ENCODE measurements at places on chromosomes 7 and 10.

DNA sequence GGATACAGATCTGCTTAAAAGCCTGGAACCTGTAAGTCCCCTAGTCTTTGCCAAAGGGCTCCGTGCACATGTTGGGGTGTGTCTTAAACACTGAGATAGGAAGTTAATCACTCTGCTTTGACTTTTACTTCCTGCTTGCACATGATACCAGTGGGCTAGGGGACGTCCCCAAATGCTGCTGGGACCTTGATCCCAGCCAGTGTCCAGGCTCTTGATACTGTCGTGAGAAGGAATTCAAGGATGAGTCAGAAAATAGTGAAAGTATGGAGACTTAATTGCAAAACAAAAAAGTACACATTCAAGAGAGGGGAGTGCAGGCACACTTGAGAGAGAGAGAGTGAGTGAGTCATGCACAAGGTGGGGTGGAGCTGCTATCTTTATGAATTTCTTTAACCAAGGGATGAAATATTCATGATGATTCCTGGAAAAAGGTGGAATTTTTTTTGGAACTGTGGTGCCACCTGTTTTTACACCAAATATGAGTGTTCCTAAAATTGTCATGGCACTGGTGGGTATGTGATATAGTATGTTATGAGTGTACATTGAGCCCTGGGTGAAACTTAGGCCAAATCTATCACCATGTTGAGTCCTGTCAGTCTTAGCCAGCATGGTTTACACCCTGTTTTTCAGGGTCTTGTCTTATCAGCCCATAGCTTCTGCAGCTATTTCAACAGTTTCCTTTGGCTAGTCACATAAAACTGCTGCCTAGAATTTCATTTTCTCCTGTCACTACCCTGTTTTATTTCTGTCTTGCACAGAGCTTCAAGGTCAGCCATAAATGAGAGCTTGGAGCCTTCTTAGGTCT is 88.3 kb upstream of the CYP26C1 start:
- DNase-seq = no peak

DNA sequence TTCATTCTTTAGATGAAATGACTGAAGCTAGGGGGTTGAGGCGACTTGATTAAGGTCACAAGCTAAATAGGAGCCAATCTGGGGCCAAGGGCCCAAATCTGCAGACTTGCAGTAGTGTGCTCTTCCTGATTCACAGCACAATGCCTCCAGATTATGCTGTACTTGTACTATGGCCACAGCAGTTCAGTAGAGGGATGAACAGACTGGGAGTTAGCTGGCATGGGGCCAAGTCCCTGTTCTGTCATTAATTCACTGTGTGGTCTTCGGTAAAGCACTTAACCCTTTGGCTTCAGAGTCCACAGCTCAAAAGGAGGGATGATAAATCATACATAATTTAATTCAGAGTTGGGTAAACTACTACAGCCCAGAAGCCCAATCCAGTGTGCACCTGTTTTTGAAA is 196.8 kb downstream of the XPNPEP1 start:
- DNase-seq = peak; percentile 2

GRCh38 chr10:76766682-76767081 is 870.9 kb downstream of the KCNMA1 start:
- no peak for DNase-seq

- DNase-seq = no peak
Observed at GRCh38 chr10:11573497-11573896, 38.0 kb downstream of the USP6NL start.

GRCh38 chr10:101709359-101710058 is 14.5 kb upstream of the FBXW4 start:
- no peak for DNase-seq

DNA sequence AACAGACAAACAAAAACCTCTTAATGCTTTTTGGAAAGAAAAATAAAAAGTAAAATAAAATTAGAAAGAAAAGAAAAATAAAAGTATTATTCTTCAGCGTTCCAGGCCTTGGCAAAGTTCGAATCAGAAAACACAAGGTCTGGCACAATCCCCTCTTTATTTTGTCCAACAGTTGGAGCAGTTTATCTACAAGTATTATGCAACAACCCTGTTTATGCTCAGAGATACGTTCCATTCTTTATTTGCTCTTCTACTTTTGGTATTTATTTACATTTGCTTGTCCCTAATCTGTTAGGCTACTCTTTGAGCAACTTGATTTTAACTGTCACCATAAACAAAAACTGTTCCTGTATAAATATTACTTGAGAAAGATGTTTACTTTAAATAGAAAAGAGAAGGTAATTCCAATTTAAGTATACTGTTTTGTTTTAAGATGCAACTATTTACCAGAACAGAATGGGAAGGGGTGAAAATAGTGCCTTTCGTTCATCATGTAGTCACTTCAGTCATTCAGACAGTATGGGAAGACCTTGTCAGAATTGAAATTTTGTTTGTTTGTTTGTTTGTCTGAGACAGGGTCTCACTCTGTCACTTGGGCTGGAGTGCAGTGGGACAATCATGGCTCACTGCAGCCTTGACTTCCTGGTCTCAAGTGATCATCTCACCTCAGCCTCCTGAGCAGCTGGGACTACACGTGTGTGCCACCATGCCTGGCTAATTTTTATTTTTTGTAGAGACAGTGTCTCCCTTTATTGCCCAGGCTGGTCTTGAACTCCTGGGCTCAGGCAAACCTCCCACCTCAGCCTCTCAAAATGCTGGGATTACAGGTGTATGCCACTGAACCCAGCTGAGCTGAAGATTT is 5.7 kb downstream of the PDK4 start:
- no peak for DNase-seq

GRCh38 chr7:54689394-54690049 is 69.5 kb downstream of the SEC61G start:
- no peak for DNase-seq

- DNase-seq = no peak
Observed at GRCh38 chr7:88686468-88687229, 72.9 kb upstream of the ZNF804B start.

GRCh38 chr10:35464825-35465456 is 128.6 kb downstream of the CCNY start:
- no peak for DNase-seq

DNA sequence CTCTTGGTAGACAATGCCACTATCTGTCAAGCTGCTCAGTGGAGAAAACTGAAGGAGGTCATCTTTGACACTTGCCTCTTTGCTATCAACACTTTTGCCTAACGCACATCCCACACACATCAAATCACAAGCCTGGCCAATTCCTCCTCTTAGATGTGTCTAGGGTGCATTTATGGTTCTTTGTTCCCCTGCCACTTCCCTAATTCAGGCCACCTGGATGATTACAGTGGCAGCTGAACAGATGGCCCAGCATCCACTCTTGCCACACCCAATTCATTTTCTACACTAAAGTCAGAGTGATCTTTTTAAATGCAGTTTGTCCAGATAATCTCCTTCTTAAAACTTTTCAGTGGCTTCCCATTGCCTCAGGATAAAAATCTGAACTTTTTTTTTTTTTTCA is 58.6 kb downstream of the LAMB4 start:
- no peak for DNase-seq

DNA sequence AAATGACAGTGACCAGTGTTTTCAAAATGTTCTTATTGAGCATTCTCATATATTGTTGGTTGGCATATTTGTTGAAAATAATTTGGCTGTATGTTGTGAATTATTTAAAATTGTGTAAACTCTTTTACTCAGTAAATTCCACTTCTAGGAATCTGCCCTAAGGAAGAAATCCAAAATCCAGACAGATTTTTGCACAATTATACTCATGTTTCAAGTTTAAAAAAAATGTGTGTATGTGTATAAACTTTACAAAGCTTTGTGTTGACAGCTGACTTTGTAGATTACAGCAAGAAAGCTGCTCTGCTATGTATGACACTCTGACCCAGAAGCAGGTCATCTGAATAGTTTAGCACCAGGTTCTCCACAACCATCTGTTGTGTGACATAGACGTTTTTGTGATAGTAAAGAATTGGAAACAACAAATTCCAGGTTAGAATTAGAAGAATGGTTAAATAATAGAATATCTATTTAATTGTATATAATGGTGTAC is 21.6 kb downstream of the KIFBP start:
- DNase-seq = no peak

GRCh38 chr7:140928491-140929309 is 4.0 kb upstream of the BRAF start:
- no peak for DNase-seq

DNA sequence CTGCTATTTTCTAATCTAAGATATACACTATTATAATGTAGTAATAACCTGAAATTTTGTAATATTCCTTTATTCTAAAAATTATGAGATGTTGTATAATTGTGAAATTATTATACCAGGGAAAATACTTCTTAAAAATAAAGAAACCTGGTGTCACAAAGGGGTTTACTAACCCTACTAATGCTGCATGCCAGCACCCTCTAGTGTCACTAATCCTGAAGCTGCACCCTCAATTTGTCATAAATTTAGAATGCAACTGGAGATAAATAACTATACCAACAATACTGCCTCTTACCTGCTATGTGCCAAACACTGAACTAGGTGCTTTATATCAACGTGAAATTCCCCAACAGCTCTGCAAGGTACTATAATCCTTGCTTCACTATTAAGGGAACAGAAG is 30.8 kb downstream of the TM9SF3 start:
- DNase-seq = peak; percentile 51

GRCh38 chr10:43038783-43039623 is 37.9 kb upstream of the RET start:
- no peak for DNase-seq

- DNase-seq = no peak
Observed at GRCh38 chr10:129033340-129033739, 433.7 kb upstream of the MGMT start.

DNA sequence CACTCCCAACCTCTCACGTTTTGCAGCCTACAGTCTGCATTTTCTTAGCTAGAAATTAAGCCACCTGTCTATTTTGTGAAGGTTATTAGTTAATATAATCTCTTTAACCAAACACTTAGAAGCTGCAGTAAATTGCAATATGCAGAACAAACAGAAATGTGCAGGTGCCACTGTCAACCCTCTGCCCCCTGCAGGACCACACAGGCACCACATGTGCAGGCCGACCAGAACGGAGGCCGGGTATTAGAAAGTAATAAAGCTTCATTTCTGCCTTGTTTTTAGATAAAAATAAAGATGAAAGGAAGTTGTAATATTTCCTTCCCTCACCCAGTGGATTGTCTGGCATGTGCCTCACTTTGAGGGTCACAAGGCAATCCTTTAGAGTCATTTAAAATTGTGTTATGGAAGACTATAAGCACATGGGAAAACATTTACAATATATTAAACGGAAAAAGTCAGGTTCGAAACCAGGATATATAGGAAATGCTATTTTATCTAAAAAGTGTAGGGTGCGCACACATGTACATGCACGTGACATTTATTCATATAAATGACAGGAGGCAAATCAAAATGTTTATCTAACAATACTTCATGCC is 158.2 kb downstream of the ARHGAP12 start:
- DNase-seq = no peak

- DNase-seq = no peak
Observed at GRCh38 chr7:23490357-23491135, 20.3 kb upstream of the IGF2BP3 start.

DNA sequence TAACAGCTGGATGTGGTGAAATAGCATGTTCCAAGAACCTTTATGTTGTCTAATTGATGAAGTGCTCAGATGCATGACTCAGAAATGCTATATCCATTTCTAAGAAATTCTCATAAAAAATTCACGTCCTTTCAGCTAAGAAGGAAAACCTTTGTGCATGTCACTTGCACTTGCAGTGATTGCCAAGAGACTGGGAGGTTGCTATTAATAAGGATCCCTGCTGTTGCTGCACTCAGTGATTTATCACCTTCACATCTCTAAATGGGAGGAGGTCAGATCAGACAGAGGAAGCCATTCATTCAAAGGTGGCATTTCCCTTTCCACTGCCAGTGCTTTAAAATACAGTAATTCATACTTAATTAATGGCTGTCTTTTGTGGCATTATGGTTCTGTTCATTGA is 89.5 kb downstream of the THSD7A start:
- DNase-seq = no peak

DNA sequence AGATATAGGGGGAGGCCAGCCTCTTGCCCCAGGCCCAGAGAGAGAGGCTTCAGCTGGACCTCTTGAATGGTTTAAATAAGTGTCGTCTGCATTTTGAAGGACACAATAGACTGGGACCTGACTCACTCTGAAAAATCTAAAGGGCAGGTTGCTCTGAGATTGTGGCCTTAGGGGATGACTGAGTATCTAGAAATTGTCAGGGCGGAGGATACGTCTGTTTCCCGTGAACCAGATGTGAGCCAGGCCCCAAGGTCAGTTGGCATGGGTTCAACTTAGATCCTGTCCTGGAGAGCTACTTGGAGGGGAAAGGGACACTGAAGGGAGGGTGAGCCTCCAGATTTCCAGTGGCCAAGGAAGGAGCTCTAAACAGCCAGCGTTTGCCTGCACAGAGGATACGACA is 110.2 kb downstream of the CHN2 start:
- no peak for DNase-seq

- DNase-seq = no peak
Observed at GRCh38 chr7:151648429-151648828, 128.7 kb upstream of the RHEB start.

DNA sequence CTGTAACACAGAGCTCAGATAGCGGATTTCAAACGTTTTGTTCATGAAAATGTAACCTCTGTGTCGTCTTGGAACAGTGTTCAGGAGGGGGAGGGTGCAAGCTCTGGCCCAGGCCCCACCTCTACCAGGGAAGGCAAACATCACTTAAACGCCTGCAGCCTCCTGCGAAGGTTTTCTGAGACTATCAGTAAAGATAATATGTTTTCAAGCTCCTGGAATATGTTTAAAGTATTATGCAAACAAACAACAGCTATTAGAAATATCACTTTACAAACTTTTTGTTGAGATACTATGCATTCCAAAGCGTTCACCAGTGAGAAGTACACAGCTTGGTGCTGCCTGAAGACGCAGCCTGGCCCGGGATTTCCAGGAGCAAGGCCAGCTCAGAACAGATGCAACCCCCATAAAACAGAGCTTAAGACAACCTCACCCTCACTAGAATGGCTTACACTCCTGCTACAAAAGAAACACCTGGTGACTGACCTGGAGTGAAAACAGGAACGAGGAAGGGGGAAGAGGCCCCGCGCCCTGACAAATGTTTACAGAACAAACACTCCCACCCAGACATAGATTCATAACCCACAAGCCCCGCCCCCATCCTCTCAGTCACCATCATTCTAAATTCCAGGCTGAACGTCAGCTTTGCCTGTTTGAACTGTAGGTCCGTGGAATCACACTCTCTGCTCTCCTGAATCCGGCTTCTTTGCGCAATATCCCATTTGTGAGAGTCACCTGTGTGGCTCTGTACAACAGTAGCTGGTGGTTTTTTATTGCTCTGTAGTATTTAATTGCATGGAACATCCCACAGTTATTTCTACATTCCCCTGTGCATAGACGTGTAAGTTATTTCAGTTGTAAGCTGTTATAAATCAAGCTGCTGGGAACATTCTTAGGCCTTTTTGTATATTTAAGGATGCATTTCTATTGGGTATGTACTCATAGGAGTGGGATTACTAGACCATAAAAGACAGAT is 155.0 kb downstream of the PTPRN2 start:
- DNase-seq = no peak

GRCh38 chr10:34290412-34291081 is 524.5 kb downstream of the PARD3 start:
- DNase-seq = no peak
